ENCODE measurements at places on chromosomes 1 and 21. TPM values are rescaled to one million over a fixed set of nuclear protein-coding genes. Genes with fewer than 3 reads are reported as not detected.

GRCh38 chr1:89786628-89787214 is 34.1 kb upstream of the LRRC8D start:
- no peak for DNase-seq

DNA sequence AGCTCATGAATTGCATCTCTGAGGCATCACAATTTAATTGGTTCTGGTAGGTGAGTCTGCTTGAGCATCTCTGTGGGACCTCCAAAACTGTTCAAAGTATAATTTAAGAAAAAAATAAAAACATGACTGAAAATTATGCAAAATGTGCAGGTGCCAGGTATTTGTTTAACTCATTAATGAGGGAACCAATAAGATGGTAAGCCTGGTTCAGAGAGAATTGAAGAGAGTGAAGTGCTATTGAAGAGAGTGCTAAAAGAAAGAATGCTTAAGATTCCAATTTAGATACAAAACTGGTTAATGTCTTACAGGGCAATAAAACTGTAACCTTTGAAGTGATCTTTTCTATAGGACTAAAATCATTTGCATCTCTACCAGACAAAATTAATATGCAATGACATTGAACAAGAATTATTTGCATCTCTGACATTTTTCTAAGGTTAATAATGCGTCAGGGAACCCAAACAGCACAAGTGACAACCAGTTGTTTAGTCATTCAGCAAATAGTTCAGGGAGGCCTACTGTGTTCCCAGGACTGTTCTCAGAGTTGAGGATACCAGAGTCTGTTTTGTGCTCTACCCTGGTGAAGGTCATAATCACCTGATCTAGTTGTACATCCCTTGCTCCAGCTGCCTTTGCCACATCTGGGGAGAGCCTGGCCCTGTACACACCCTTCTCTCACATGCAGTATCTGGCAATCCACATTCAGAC is 183.5 kb downstream of the PATJ start:
- DNase-seq, result no peak

GRCh38 chr1:25216123-25216522 is 16.2 kb downstream of the SYF2 start:
- DNase-seq, result no peak

DNA sequence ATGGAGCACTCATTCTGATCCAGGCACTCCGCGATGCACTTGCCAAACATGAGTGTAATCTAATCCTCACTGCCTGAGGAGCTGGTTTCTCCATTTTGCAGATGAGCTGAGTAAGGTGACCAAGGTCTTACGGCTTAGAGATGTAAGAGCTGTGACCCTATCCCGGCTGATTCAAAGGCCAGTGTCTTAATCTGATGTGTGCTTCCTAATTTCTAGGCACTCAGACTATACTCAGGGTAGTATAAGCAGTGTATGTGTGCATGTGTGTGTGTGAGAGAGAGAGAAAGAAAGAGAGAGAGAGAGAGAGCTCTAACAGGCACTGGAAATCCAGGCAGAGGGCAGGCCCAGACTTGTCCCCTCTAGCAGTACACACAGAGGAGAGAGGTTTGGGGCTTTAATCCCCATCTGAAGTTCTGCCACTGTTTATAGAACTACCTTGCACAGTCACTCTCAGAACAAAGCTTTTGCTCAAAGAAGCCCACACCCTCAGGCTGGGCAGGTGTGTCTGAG is 188.2 kb downstream of the ZBTB18 start:
- no peak for DNase-seq

GRCh38 chr1:212595787-212596714 is 12.5 kb upstream of the ATF3 start:
- no peak for DNase-seq

- DNase-seq, result no peak
These were observed 33.1 kb downstream of the LTN1 start for GRCh38 chr21:28959367-28960099.

DNA sequence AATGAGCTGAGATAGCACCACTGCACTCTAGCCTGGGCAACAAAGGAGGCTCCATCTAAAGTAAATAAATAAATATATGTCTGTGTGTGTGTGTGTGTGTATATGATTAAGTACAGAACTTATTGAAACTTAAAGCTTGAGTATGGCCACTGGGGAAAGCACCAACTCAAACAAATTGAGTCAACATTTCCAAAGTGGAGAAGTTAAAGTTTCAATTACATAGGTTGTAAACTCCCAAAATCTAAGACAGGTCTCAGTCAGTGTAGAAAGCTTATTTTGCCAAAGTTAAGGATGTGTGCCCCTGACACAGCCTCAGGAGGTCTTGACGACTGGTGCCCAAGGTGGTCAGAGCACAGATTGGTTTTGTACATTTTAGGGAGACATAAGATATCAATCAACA is 458.9 kb upstream of the RGS18 start:
- no peak for DNase-seq

DNA sequence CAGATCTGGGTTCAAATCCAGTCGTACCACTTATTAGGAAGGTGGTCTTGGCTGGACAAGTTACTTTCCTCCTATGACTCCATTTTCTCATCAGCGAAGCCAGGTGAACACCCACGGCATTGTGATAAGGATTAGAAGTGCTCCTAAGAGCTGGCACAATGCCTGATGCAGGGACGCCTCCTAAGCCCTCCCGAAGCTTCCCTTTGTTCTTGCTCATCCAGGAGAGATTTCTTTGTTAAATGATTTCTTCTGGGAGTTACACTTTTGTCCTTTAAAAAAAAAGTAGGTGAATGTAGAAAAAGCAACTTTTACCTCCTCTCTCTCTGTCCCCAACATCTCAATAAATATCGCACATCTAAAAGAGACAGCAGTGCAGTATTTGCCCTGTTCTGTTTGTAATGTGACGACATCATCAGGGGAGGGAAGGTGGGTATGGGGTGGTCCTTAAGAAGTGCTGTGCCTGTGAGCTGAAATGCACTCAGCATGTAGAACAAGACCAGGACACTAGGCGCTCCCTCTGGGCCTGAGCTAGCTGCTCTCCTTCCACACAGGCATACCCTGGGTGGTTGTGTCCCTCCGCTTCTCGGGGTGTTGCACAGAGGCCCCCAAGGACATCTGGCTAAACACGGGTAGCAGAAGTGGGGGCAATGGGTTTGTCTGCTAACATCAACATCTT is 43.9 kb downstream of the SUSD4 start:
- DNase-seq, result no peak

Gene EPRS1
- 67.7 TPM for total RNA-seq
